ENCODE measurements at places on chromosomes 11 and 22. TPM values are rescaled to one million over a fixed set of nuclear protein-coding genes. Genes with fewer than 3 reads are reported as not detected.

DNA sequence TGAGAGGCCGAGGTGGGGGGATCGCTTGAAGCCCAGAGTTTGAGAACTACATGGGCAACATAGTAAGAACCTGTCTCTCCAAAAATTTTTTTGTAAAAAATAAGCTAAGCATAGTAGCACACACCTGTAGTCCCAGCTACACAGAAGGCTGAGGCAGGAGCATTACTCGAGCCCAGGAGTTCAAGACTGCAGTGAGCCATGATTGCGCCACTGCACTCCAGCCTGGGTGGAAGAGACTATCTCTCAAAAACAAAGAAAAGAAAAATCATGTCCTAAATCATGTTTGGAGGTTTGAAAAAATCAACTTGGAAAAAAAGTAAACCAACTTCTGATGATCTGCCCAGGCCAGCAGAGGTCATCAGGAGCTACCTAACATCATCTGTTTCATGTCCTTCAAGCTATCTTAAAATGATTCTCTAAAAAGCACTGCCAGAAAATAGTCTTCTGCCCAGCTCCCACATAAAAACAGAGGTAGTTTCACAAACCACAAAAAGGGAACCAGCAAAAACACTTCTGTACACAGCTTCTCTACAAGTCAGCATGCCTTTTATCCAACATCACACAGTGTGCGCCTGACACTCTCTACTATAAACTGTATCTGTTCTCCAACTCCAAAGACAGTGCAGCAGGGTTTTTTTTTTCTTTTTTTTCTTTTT is 165.0 kb downstream of the SOX6 start:
- no peak for DNase-seq

DNA sequence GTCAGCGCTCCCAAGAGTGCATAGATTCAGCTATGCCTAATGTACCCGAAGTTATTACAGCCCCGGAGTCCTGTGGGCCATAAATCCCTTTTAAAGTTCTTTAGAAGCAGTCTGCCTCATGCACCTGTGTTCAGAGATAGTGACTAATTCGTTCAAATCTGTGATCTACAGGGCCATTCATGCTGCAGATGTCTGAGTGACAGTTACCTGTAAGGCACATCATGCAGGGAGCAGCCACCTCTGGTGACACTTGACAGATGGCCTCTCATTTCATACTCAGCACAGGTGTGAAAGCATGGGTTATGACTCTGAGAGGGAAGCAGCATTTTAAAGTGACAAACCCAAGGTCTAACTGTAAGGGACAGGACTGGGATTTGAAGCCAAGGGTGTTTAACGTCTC is 2.4 kb upstream of the E2F8 start:
- DNase-seq = no peak

DNA sequence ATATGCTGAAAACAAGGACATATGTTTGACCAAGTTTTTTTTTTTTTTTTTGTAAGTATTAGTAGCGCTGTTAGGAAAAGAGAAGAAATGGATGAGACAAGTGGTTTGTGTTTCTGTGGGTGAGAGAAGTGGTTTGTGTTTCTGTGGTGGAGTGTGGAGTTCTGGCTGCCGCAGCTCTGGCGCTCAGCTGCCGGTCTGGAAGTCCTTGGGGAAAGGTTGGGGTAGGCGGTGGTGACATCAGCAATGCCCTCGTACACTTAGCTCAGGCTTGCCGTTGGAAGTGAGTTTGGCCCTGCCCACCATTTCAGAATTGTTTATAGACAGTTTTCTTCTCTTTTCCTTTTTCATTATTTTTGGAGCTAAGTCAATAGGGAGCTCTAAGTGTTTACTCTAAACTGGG is 116.6 kb downstream of the TBC1D22A start:
- no peak for DNase-seq

- no peak for DNase-seq
Observed at GRCh38 chr22:50452649-50453048, 22.2 kb downstream of the SBF1 start.

GRCh38 chr11:20162824-20163782 is 2.8 kb upstream of the DBX1 start:
- DNase-seq = no peak

- DNase-seq = no peak
Observed at GRCh38 chr11:46554213-46555147, 39.3 kb downstream of the AMBRA1 start.

- no peak for DNase-seq
Observed at GRCh38 chr11:74069146-74070046, 60.5 kb upstream of the UCP3 start.

GRCh38 chr11:123562158-123562557 is 92.3 kb downstream of the SCN3B start:
- DNase-seq = no peak

The SYT7 gene
- total RNA-seq = not detected

The RFPL3 gene
- not detected for total RNA-seq

The CDC45 gene
- total RNA-seq = 56.2 TPM

The POTEH gene
- total RNA-seq = not detected

All from activated CD4-positive, alpha-beta memory T cell treated with anti-CD3 and anti-CD28 coated beads, Interleukin-2, amount 10 ng/mL, durations not matched to agents 7 days and 5 days (primary cell).